HEK293T (cell line): ENCODE measurements at places on chromosomes 13 and 19.

DNA sequence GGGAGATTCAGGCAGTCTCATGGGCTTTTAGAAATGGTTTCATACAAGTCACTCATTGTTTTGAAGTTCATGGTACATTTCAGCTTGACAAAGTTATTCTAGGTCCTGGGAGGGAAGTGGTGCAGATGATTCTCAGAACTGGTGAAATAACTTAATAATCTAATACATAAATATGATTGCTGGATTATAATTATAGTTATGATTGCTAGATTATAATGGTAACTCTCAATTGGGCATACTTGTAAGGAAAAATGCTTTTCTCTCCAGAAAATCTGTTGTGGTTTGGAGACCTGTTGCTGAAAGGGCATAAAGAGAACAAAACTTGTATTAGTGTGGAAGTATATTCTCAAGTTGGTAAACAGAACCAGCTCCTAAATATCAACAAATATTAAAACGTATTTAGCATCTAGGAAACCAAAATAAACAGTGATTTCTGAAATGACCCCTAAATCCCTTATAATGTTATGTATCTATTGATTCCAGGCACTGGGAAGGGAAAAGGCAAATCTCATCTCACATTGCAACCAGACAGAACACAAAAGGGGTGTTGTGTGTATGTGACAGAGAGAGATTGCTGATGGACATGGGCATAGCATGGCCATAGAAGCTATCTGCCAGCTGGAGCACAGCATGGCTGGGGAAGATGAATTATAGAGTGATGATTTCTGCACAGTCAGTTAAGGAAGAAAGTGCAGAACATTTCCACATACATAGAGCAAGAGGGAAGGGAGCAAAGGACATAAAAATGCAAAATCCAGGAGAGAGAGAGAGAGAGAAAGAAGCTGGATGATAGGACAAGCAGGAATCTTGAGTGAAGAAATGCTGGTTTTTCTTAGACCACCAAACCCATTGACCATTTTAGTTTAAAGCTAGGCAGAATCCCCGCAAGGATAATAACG is 87.1 kb upstream of the FRY start:
- DNase-seq = no peak

- no peak for DNase-seq
Observed at GRCh38 chr13:85436029-85436428, 363.2 kb downstream of the SLITRK6 start.

DNA sequence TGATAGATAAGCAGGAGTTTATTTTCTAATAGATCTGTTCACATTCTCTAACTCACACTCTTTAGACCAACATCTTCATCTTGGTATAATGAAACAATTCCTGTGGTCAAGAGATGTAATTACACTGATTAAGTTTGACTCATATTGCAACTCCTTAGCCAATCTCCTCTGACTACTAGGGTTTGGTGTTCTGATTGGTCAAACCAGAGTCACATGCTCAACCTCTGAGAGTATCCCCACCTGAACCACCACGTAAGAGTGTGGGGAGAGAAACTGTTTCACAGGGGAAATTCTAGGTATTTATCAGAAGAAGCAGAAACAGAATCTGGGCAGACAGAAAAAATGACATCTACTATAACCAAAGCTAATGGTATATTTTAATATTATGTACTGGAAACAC is 42.4 kb downstream of the UQCRFS1 start:
- no peak for DNase-seq

DNA sequence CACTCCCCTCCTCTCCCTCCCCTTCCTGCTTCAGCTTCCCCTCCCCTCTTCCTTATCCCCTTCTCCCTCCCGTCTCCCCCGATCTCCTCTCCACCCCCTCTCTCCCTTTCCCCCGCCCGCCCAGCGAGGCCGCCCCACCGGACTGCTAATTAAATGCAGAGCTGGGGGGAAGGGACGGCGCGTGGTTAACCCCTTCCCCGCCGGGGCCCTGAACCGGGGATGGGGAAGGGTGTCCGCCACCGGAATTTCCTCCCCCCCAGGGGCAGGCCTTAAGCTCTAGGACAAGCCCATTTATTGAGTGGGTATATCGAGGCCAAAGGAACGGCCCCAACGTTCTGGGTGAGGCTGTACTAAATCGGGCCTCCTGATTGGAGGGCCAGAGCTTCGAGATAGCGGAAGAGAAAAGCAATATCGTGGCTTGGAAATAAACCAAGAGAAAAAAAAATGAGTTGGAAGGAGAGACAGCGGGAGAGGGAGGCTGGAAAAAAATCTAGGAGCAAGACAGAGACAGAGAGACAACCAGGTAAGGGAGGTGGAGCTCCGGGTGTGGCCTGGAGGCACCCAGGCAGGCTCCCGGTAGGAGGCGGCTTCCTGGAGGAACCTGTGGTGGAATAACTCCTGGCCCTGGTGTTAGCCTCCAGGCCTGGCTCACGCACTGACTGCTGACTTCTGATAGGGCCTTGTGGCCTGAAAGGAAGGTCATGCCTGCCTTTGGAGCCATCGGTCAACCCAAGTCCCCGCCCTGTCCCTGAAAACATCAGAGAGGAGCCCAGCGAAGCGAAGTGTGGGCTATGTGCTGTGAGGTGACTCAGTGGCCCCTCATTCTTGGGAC is 11.6 kb upstream of the JUND start:
- peak; percentile 48 for DNase-seq

GRCh38 chr19:58361900-58362271 is 665 bp downstream of the ZNF497 start:
- DNase-seq = peak; percentile 46

GRCh38 chr19:38975214-38975860 is at the start of gene FBXO17:
Gene FBXO17, minus strand, starts transcription at chr19:38975742. Its CDS starts 25,423 bp downstream, at chr19:38950319.
- peak; percentile 70 for DNase-seq

DNA sequence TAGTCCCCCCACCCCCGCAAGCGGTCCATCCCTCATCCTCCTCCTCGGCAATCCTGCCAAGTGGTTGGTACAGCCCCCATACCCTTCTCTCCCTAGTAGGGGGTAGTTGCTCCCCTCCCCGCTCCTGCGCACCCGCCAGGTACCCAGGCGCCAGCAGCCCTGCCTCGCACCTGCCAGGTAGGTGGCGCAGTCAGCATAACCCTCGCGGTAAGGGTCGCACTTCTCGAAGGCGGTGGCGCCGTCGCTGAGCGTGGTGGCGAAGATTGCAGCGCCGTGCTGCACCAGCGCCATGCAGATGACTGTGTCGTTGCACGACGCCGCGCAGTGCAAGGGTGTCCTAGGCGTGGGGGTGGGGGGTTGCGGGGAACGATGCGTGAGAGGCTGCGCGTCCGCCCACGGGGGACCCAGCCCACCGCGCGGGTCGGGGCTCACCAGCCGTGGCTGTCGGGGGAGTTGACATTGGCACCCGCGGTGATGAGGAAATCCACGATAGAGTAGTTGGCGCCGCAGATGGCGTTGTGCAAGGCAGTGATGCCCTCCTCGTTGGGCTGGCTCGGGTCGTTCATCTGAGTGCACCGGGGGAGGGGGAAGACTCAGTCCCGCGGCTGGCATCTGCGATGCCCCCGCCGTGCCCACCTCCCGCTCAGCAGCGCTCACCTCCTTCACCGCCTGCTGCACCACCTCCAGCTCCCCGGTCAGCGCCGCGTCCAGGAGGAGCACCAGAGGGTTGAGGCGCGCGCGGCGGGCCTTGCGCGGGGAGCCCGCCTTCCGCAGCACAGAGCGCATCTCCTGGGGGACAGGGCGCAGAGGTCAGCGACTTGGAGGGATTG is 15.2 kb upstream of the ERCC2 start:
- DNase-seq = no peak

DNA sequence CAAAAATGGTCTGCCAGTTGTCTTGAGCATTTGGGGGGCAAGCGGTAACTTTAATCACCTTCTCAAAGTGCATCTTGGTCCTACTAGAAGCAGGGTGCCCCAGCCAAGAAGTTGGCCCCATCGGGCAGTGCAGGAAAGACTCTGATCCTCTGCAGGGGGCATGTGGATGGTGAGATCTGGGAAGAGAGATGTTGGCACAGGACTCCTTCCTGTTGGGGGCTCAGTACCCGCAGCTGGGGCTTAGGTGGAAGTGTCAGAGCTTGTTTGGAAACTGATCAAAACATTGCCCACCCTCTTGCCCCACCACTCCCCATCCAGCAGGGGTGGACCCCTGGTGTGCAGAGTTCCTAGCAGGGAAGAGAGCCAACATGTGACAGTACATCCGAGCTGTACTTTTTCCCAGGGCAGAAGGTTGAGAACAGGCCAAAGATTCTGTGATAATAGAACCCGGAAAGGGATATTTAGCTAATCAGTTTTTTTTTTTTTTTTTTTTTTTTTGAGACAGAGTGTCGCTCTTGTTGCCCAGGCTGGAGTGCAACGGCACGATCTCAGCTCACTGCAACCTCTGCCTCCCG is 8.8 kb downstream of the RRAS start:
- no peak for DNase-seq

GRCh38 chr13:56988543-56988942 is 152.2 kb upstream of the PRR20A start:
- no peak for DNase-seq
